GM10248 (cell line): ENCODE measurements at places on chromosomes 16 and 17.

DNA sequence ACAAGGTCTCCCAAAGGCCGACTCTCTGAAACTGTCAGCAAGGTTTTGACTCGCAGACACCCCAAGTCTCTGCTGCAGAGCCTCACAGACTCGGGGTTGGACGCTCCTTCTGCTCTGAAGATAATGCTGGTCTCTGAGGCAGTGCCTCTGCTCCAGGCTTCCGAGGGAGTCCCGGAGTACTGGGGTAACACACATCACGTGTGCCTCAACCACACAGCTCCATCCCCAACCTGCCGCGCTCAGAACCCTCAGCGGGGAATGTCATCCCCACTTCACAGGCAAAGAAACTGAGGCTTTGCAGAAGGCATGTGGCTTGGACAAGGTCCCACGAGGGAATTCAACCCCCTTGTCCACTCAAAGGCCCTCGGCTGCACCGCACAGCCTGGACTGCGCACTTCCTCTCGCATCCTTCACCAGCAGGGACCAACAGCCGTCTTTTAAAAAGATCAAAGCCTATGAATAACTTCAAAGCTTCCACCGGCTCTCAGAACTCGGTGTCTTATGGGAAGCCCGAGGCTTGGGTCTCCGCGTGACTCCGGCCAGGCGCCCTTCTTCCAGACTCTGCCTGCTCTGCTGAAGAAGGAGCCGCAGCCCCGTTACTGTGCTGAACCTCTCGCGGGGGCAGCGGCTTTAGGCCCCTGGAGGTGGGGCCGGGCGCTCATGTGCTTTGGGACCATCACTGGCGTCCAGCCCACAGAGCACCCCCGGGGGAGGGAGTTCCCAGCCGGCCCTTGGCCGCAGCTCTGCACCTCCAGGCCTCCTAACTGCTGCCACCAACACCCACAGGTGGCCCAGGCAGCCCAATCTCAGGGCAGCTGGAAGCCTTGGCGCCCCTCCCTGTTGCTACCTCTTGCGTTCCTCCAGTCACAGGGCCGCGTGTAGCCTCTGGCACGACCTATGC, 2.2 kb downstream of the TMEM204 start:
- DNase-seq, result no peak

DNA sequence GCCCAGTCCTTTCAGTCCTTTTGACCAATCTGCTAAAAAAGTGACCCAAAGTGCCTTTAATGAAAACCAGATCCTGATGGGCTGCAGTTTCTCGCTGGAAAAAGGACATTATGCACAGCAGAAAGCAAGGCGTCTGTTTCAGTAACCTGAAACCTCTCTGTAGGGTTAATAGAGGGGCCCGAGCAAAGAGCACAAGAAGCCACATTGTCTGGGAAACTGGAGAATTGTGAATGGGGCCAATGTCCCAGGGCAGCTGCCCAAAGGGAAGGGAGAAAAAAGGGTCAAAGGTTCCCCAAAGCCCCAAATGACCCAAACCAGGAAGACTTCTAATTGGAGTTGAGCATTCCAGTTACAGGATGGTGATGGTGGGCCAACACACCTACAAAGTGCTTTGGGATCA, 3.0 kb downstream of the OTOA start:
- DNase-seq, result no peak

DNA sequence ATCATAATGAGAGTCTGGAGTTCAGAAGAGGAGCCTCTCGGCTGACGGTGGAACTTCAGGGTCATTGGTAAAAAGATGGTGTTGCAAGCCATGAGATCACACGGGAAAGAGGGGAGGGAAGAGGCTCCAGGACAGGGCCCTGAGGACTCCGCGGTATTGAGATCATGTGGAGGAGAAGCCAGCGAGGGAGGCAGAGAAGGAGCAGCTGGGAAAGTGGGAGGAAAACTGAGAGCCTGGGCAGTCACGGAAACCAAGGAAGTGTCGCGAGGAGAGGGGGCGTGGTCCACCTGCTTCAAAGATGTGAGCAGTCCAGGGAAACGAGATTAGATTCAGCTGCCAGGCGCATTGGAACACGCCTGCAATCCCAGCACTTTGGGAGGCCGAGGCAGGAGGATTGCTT, 27.7 kb upstream of the SBK1 start:
- no peak for DNase-seq

DNA sequence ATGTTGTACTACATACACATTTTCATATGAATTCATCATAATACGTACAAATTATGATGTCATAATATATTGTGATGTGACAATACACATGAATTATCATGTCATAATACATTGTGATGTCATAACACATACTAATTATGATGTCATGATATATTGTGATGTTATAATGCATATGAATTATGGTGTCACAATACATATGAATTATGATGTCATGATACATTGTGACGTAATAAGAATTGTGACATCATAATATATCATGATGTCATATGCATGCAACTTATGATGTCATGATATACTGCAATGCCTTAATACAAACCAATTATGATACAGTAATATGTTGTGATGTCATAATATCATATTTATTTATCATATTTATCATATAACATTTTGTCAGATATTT, 2074.3 kb downstream of the TP53TG3F start:
- no peak for DNase-seq

- no peak for DNase-seq
Measured at GRCh38 chr16:52861614-52862022, 191.1 kb downstream of the CHD9NB start.

DNA sequence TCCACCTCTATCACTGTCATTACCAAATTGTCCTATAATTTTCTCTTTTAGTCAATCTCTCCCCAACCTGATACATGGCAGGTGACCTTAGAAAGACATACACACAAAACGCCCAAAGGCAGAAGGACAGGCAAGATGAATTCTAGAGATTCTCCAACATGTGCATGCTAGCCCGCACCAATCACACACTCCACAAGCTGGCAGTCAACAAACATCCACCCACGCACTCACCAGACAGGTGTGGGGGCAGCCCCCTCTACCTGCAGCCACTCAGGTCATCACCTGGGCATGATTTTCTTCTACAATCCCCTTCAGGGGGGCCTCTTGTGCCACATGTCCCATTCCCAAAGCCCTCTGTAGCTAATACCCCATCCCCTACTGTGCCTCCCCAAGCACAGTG, 9.5 kb downstream of the MPP2 start:
- no peak for DNase-seq

DNA sequence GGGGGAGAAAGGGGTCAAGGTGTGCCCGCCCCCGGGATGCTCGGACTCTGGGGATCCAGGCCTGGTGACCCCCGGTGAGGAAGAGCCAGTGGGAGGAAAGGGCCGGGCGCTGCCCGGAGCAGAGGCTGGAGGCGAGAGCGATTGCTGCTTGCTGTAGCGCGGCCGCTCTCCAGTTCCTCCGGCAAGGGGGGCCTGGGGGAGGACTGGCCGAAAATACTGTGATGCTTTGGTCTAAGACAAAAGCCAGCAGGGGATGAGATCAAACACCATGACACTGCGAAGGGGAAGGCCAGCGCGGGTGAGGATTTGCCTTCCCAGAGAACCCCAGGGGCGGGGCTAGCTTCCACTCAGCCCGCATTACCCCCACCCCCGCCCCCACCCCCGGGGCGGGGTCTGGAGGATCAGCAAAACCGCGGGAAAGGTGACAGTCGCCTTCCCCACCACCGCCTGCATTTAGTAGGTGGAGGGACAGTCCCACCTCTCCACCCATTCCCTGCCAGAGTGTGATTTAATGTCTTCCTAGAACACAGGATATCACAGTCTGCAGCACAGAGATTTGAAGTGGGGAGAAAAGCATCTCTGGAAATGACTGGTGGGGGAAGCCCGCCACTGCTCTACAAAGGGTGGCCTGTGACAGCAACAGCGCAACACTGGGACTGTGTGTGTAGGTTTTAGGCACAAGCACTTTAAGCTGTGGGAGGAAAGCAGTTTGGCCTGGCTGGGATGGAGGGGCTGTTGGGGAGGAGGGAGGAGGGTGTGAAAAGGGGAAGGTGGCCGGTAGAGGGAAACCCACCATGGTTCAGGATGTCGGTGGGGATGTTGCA, 25.7 kb downstream of the MRC2 start:
- DNase-seq, result peak; percentile 87

DNA sequence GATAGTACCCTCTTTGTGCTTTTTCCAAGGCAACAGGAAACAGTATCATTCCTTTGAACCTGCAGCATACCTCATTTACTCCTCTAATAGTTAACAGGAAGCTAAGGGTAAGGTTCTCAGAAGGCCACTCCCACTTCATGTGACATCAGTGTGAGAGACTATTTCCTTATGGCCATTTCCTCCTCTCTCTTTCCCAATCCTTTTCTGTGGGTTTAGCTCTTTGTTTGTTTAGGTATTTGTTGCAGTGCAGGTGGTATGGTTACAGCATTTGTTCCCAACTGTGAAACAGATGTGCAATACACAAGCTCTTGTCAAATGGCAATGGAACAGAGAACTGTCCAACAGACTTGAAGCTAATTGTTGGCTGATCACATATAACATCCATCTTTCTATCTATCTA, 14.7 kb downstream of the TMC5 start:
- no peak for DNase-seq

- DNase-seq, result peak; percentile 34
Measured at GRCh38 chr17:76585649-76586593, at the start of gene ST6GALNAC2. ST6GALNAC2 (minus strand) TSS chr17:76585860; CDS start chr17:76585808, 52 bp downstream.

- DNase-seq, result no peak
Measured at GRCh38 chr16:4679850-4680636, 13.3 kb upstream of the NUDT16L1 start.

DNA sequence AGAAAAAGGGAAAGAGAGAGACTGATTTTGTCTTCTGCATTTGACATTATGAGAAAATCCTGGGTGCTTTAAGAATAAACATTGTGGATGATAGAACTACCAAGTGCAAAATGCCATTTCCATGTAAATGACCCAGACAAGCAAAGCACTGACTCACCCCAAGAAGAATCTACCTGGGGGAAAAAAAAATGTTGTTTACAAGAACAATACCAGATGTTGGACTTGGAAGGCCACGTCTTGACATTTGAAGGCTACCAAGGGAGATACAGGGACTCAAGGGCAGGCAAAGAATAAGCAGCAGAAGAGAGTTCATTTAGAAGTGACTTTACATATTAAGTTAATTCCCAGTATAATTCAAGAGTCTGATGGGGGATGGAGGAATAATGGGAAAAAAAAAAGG, 125.3 kb downstream of the TMEM114 start:
- DNase-seq, result no peak

DNA sequence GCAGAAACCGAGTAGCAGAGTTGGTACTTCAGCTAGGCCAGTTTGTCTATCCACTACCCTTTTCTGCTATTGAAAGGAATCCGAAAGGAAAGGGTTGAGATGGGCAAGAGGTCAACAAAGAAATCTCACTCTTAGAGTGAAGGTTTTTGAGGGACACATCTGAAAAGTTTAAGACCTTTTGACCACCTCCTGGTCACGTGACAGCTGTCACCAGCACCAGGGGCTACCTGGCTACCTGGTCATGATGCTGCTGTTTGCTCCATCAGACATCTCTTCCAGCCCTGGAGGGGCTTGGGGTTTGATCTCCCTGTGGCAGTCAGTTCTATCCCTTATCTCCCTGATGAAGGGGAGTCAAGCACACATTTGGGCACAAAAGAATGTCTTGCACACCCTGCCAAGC, 7.6 kb downstream of the CCDC182 start:
- DNase-seq, result no peak

DNA sequence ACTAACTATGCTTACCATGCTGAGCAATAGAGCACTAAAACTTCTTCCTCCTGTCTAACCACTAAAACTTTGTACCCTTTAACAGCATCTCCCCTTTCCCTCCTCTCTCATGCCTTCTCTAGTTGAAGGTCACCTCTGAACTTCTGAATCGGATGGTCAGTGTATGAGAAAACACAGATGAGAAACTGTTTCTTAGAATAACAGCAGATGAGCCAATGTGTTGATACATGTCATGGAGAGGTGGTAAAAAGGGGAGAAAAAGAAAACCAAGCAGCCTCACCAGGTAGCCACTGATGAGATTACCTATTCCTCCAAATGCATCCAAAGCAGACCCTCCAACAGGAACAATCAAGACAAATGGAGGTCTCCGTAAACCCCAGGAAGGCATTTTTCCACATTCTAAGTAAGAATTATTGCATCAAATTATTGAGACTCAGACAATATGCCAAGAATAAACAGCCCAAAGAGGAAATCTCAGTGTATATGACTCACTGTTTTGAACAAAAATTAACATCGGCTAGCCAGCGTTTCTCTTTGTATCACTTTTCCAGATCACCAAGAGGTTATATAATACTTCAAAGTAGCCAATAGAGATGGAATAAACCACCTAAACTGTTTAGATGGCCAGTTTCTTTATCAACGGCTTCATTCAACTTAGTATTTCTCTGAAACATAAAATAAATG, 793.3 kb upstream of the SOX9 start:
- DNase-seq, result no peak

- DNase-seq, result no peak
Measured at GRCh38 chr16:4467916-4468315, 6.5 kb downstream of the NMRAL1 start.

GRCh38 chr16:67666032-67666551, 458 bp downstream of the ENKD1 start:
- DNase-seq, result no peak

GRCh38 chr16:27515874-27516353, 33.8 kb downstream of the GTF3C1 start:
- peak; percentile 59 for DNase-seq

DNA sequence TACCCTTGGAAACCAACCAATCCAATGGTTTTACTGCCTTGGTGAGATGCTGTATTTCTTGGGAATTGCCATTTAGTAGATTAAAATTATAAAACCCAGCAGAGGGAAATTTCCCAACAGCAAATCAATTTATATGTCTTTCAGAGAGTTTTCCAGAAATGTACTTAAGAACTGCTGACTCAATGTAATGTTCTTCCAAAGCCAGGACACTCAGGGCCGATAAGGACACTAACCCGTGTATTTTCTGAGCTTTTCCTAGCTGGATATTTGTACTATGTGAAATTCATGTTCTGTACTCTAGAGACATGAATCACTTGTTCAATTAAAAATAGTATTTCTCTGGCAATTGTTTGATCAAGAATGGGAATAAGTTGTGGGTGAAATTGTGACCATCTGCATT, 121.4 kb downstream of the KCNJ2 start:
- no peak for DNase-seq

- peak; percentile 90 for DNase-seq
Measured at GRCh38 chr17:48618256-48618896, 3.3 kb upstream of the HOXB8 start.

DNA sequence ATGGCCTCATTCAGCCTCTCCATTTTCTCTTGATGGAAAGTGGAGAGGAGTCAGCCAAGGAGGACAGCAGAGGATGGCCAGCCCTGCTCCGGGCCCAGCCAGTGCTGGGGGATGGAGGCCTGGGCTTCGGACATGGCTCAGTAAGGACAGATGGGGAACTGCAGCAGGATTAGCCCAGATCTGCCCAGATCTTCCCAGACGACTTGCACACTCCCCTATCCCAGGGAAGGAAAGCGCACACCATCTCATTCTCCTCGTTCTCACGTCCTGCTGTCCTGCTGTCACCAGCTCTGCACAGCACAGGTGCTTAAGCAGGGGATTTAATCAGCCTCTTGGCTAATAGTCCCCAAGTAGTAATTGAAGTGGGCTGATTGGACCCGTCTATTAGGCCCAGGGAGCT, 100.2 kb upstream of the SDK2 start:
- DNase-seq, result no peak

DNA sequence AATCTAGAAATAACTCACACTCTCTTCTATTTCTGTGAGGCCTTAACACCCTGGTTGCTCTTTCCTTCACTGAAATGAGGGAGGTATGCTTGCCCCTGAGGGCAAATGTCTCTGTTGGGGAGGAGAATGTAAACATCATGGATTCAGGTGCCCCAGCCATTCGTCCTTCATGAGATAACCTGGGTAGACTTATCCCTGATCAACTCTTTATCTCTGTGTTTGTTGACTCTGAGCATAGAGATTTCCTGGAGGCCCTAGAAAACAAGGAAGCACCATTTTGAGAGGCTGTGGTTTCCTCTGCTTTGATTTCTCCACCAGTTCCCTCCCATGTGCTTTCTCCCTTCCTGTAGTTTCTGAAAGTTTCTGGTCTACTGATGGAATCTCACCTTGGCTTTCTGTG, 77.3 kb downstream of the PHKB start:
- DNase-seq, result no peak
